ENCODE measurements at places on chromosomes 2 and 18.

- no peak for DNase-seq
These were observed 32.9 kb upstream of the SYT4 start for GRCh38 chr18:43310239-43310638.

DNA sequence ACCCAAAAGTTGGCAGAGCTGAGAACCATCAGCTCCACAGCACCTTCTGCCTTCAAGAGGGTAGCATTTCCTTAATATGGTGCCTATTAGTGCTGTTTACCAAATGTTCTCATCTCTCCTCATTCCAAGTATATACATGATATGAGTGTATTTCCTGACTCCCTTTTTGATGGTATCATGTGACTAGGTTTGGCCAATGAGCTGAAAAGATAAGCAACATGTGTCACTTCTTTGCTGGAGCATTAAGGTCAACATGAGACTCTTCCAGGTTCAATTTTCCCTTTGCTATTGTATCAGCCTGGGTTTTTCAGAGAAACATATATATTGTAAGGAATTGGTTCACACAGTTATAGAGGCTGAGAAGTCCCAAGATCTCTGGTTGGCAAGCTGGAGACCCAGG, 310.9 kb downstream of the HRH4 start:
- no peak for DNase-seq

DNA sequence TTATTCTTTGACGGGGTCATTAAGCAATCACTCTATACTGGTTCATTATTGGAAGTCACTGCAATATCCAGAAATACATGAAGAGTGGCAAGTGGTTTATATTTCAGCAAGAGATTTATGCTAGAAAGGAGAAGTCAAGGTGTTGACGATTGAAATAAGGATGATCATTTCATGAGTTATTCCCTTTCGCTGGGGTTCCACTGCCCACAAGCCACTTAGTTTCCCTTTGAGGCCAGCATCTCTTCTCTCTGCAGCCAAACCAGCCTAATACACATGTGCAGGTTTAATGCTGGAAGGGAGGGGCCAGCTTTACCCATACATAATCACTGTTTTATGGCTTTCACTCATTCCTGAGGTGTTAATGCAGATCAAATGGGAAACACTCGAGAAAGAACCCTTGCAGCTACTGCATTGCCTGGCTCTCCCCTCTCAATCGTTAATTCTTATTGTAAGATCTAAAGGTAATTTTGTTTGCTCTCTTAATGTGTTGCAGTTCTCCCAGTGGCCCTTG, 108.4 kb downstream of the MEIS1 start:
- no peak for DNase-seq

GRCh38 chr2:52676056-52676455, 1091.5 kb upstream of the CHAC2 start:
- DNase-seq, result no peak

DNA sequence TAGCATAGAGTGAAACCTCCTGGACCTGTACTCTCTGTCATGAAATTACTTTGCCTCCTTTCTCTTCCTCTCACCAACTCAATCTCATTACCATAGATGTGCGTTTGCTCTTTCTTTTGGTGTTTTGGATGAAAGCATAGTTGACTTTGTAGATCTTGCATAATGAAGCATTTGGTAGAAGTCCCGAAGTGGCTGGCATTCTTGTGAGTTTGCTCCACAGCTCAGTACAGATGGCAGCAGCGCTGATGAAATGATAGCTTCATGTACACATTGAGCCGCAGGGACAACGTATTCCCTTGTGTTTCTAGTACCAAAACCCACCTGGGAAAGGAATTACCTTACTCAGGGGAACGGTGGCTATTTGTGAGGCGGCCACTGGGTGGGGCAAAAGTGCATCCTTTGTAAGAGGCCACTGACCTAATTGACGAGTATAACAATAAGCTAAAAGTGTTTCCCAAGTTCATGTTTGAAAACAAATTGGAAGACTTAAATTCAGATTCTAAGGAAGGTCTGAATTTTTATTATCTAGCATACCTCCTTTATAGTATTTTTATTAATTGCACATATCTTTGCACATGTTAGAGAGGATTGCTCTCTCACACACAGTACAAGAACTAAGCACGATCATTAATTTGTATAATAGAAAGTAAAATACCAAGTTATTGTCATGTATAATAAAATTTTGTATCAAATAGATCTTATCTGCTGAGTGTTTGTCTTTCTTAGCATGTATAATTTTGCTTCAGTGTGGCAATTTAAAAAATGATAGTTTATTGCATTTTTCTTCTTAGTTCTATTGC, 25.4 kb upstream of the CDH7 start:
- DNase-seq, result no peak

DNA sequence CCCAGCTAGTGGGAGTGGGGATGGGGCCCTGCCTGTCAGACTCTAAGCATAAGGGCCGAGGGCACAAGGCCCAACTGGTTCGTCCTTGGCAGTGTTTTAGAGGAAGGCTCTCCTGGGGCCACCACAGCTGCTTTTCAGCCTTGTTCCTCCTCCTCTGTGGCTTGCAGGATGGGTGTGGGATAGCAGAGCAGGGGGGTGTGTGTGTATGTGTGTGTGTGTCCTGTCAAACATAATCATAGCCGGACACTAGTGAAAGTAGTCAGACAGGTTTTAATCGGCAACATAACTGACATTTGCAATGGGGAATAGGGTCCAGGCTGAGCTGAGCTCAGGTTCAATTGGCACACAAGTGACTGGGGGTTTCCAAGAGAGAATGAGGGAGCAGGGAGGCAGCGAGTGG, 114.2 kb downstream of the SEPTIN10 start:
- DNase-seq, result no peak

- DNase-seq, result no peak
These were observed 7.4 kb downstream of the HS6ST1 start for GRCh38 chr2:128311216-128311754.

DNA sequence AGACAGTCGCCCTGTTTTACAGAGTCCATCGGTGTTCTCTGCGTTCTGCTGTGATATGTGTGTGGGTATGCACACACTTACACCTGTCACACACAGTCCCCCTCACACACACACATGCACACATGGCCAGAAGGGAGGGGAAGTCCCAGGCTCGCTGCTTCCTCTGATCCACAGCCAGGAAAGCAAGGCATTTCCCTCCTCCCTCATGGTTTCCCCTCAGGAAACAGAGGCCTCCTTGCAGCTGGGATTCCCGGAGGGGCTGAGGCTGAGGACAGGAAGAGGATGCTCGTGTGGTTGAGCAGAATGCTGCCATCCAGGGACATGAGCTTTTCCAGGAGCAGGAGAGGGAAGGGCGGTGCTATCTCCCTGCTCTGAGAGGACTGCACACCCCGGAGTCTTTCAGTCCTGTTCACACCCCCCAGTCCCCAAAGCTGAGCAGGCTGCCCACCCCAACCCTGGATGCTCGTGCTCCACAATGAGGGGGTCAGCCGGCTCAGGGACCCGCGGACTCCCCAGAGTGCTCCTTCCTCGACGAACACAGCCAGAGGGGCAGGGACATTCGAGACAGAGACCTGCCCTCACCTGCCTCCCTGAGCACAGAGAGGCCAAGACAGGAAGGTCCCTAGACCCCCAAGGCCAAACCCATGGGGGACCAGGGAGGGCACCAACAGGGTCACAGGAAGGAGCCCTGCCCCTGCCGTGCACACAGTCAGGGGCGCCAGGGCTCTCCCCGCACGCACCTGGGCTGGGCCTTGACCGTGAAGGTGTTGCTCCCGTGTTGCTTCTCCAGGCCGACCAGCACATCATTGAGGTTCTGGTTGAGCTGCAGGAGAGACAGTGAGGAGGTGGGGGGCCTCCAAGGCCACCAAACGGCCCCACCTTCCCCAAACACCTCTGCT, 45.3 kb downstream of the BIN1 start:
- peak; percentile 65 for DNase-seq

- peak; percentile 64 for DNase-seq
These were observed 26.5 kb downstream of the MDH1 start for GRCh38 chr2:63614983-63615945.

GRCh38 chr2:119549241-119549640, 5.0 kb downstream of the CFAP221 start:
- DNase-seq, result peak; percentile 80

DNA sequence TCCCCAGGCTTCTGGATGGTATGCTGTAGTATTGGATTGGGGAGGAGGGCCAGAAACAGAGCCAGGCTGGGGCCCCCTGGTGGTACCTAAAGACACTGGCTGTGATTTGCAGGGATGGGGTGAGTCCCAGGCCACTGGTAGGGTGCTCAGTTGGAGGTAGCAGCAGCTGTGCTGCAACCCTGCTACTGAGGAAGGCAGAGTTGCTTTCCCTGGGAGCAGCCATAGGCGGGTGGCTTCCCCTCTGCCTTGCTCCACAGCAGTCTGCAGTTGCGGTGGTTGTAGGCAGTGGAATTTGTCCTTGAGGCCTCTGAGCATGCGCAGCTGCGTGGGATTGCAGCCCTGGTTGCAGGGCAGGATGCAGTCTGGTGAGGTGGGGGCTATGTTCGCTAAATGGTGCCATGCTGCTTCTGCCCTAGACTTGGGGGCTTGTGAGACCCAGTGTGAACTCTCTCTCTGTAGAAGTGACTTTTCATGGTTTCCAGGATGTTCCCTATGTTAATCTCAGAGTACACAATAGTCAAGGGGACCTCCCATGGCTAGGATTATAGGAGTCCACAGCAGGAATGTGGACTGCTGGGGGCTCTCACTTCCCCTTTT, 443.5 kb downstream of the XIRP2 start:
- no peak for DNase-seq

- peak; percentile 94 for DNase-seq
These were observed 144.7 kb downstream of the PMAIP1 start for GRCh38 chr18:60044290-60045006.

DNA sequence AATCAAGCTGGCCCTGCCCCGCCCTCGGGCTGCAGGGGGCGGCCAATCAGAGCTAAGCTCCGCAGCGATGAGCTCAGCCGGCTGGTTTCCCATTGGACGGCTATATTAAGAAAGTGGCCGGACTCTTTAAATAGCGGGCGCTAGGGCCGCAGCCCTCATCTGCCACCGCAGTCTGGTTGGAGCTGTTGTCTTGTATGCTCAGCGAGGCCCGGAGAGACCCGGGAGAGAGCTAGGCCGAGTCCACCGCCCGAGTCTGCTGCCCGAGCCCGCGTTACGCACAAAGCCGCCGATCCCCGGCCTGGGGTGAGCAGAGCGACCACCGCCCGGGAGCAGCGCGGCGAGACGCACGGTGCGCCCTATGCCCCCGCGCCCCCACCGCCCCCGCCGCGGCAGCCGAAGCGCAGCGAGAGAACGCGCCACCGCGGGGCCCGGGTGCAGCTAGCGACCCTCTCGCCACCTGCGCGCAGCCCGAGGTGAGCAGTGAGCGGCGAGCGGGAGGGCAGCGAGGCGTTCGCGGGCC, at the start of gene RHOB:
Gene RHOB, plus strand, starts transcription at position 158 of the 520 bp plus-strand sequence. CDS start 392 bp downstream, outside the sequence.
- DNase-seq, result peak; percentile 99

DNA sequence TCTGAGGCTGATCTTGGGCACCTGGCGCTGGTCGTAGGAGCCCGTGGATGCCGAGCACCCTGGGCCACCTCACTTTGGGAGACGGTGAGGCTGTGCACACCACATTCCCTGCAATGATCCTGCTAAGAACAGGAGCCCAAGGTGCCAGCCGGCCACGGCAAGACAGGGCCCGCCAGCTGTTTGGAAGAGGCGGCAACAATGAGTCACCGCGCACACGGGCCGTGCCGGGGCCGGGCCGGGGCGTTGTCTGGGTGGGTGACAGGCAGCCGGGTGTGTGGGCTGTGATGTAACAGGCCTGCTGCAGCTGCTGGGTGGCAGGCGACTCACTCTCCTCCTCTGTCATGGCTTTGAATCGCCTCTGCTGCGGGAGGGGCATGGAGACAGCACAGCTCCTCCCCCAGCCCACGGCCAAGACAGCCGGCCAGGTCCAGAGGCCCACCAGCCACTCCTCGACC, 49.7 kb upstream of the ODC1 start:
- peak; percentile 64 for DNase-seq

GRCh38 chr2:4561196-4561595, 857.8 kb downstream of the DCDC2C start:
- DNase-seq, result no peak

GRCh38 chr2:226376516-226377180, 423.0 kb downstream of the IRS1 start:
- no peak for DNase-seq

DNA sequence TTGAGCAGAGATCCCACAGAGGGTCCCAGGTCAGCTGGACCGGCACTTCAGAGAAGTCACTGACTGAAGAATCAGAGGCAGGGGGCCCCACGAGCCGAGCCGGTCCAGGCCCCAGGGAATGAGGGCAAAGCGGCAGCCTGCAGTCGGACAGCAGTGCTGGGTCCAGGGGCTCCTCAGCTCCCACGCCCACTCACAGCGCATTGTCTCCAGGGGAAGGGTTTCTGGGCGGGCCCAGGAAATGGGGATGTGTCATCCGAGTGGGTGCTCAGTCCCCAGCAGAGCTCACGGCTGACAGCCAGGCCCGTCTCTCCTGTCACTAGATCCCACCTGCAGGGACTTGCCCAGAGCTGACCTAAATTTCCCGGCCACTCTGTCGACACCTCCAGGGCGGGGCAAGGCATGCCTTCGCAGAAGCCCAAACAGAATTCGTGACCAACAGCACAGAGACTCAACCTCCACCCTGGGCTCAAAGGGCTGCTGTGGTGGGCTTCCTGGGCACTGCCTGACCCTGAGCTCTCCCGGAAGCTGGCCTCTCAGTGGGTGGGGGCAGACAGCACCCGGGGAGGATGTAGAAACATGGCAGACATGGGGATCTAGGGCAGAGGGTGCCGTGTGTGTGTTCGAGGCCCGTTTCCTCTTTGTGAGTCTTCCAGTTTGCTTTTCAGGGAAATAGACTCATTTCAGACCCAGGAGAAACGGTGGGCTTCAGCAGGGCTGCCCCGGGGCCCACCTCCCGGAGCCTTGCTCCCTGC, 42.1 kb upstream of the TAF1B start:
- peak; percentile 51 for DNase-seq

- DNase-seq, result no peak
These were observed 67.2 kb upstream of the MFF start for GRCh38 chr2:227257820-227258219.

- DNase-seq, result no peak
These were observed 1.7 kb downstream of the ALLC start for GRCh38 chr2:3659447-3660432.

DNA sequence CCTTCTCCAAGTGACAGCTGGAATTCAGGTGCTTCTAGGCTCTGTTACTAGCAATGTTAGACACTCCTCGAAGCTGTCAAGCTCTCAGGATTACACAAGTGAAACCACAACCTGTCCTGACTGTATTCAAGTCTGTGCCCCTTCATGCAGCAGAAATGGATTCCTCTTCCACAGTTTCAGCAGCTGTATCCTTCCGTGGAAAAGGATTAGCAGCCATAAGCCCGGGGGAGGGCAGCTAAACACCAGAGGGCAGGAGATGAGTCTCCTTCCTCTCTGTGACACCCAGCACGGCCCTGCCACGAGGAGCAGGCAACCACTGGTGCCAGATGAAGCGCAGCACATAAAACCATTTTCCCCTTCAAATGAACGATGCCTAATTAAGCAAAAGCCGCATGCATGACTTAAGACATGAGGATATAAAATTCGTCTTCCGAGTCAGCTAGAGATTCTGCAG, 1.2 kb downstream of the ST3GAL5 start:
- peak; percentile 50 for DNase-seq

GRCh38 chr2:124333784-124334183, 308.7 kb downstream of the CNTNAP5 start:
- DNase-seq, result no peak

GRCh38 chr2:45724335-45724734, 72.9 kb downstream of the PRKCE start:
- no peak for DNase-seq

Data from fibroblast of skin of right biceps (primary cell).